ENCODE measurements at places on chromosomes 7 and 10. TPM values are rescaled to one million over a fixed set of nuclear protein-coding genes. Genes with fewer than 3 reads are reported as not detected.

CHCHD2 gene
- total RNA-seq: 203 TPM

JAZF1 gene
- 10.8 TPM for total RNA-seq

ZC3HAV1L gene
- total RNA-seq: 7.1 TPM

PON3 gene
- not detected for total RNA-seq

SAP25 gene
- not detected for total RNA-seq

AGAP6 gene
- 3.6 TPM for total RNA-seq

GFRA1 gene
- 0.15 TPM for total RNA-seq

CALCR gene
- total RNA-seq: not detected

RAPGEF5 gene
- 1.3 TPM for total RNA-seq
